Bone marrow (tissue), 2 donors: ENCODE measurements at places on chromosomes 12 and 14.

DNA sequence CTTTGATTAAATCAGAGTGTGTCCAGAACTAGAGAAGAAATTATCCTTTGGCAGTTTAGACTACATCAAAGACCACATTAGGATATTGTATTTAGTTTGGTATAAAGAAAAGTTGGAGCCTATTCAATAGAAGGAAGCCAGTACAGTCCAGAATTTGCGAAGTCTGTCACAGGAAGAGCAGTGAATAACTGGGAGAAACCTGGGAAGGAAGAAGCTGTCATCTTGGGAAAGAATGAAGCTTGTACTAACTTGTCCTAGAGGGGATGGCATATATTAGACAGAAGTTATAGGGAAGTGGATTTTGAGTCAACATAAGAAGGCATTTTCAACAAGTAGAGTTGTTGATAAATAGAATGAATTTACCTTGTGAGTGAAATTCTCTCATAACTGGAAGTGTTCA, 386.7 kb downstream of the LRIG3 start:
- DNase-seq, result no peak

DNA sequence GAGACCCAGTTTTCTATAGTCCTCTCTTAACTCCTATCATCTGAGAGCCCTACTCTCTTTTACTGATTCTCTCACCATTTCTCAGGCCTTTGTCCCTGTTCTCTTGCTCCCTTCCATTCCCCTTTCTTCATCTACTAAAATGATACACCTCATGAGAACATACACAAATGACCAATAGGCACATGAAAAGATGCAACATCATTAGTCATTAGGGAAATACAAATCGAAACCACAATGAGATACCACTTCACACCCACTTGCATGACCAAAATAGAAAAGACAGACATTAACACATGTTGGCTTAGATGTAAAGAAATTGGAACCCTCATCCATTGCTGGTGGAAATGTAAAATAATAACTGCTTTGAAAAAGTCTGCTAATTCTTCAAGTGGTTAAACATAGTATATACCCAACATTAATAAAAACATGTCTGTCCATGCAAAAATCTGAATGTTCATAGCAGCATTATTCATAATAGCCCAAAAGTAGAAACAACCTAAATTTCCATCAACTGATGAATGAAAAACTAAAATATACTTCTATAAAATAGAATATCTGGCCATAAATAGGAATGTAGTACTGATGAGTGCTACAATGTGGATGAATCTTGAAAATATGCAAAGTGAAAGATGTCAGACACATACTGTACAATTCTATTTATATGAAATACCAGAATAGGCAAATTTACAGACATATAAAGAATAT, 66.0 kb downstream of the DENND5B start:
- no peak for DNase-seq

GRCh38 chr14:31025367-31026076, at the start of gene AP4S1:
AP4S1 (plus strand) TSS chr14:31025649; CDS start chr14:31066197, 40,548 bp downstream.
- DNase-seq, result peak; percentile 42

DNA sequence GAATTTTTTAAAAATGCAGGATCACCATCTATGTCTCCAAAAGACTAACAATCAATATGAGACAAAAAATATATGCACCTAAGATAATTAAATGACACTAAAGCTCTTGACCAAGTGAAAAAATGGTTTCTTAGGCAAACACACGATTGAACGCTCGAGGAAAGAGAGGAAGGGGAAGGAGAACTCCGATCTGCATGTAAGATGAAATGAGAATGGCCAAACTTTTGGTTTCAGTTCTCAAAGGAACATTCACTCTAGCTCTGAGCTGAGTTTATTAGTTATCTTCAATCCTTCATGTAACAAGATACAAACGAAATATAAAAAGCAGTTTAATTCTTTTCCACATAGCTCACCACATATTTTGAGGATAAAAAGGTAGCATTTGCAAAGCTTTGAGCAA, 2.8 kb downstream of the DYRK4 start:
- DNase-seq, result no peak

- no peak for DNase-seq
These were observed 1.7 kb upstream of the OVCH1 start for GRCh38 chr12:29499235-29499634.

- no peak for DNase-seq
These were observed 335.6 kb downstream of the SNAPC1 start for GRCh38 chr14:62097824-62098223.

DNA sequence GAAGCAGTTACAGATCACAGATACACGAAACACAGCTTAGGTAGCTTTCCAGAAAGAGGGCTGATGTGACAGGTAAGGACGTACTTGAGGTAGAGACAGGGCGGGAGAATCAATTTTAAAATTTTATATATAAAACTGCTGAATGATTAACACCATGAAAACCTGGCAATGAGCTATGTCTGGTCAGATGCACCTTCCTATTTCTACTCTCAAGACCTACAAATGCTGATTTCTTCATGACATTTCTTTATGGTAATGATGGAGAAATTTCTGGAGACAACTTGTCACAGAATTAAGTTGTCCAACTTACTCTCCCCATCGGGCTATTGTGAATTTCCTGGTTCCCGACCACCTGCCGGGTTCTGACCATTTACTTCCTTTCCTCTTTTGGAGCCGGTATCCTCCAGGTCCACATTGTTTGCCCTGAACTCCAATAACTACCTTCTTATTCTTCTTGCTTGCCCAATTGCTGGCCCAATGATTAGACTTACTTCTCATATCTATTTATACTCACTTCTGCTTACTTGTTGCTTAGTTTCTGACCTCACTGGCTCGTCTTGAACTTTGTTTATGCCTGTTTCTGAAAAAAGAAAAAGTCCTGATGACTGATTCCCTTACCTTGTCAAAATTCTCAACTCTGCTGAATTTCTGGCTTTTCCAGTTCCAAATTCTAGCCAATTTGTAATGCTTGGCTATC, 12.8 kb upstream of the ATP2B1 start:
- DNase-seq, result peak; percentile 36

DNA sequence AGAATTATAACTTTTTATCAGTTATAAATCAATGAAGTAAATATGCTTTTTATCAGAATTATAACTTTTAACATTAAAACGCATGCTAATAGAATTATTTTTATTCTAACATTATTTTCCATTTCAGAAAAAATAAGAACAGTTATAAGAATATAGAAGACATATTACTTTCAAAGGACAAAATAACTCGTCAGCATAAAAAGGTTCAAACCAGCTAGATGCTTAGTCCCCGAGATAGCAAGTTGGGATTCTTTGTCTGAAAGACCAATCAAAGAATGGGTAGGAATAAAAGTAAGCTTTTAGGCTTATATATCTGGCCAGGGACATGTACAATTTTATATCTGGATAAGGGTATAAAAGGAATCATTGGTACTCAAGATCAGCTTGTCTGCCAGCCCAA, 66.0 kb downstream of the GPR137C start:
- DNase-seq, result no peak

GRCh38 chr12:106073179-106073578, 65.6 kb downstream of the NUAK1 start:
- DNase-seq, result no peak

DNA sequence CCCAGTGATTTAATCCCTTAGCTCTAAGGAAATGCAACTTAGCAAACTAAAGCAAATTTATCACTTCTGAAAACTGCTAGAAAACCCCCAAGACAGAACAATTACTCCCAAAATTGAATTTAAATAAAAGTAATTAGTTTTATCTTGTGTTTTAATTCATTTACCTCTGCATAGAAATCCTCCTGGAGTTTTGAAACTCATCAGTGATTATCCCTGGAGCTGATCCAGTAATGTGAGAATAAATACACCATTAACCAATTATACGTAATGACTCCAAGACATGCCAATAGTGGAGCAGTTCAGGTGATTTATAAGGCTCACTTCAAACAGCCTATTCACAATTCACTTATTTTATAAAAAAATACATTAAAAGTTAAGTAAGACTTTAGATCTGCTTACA, 855.3 kb upstream of the FLRT2 start:
- no peak for DNase-seq

DNA sequence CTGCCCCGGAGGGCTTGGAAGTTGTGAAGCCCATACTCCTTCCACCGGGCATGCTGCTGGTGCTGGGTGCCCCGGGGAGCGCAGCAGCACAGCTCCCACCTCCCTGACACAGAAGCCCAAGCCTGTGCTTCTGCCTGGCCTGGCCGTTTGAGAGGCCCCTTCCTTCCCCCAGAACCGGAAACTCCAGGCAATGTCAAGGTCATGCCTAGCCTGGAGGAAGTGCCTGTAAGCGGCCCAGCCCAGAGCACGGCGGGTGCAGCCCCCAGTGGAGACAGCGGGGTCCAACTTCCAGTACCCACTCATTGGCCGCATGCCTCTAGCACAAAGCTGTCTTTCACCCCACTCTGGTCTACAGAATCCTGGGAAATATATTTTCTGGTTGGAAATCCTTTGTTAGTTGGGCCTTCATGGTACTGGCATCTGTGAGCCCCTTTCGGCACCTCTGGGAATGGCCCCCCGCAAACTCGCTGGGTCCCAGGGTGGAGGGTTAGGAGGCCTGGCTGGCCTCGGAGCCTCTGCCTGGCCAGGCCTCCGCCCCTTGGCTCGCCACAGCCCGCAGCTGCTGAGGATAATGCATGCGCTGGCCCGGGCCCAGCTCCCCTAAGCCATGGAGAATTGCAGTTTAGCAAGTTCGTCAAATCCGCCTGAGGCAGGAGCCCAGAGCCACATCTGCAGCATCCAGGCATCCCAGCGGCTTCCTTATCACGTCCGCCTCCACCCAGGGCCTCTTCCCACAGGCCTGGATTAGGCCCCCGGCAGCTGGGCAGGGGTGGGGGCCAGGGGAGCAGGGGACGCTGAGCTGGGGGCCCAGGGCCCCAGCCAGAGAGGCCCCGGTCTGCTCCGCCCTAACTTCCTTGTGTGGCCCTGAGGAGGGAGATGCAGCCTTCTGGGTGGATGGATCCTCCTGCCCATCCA, 48.9 kb upstream of the DLK1 start:
- DNase-seq, result no peak

DNA sequence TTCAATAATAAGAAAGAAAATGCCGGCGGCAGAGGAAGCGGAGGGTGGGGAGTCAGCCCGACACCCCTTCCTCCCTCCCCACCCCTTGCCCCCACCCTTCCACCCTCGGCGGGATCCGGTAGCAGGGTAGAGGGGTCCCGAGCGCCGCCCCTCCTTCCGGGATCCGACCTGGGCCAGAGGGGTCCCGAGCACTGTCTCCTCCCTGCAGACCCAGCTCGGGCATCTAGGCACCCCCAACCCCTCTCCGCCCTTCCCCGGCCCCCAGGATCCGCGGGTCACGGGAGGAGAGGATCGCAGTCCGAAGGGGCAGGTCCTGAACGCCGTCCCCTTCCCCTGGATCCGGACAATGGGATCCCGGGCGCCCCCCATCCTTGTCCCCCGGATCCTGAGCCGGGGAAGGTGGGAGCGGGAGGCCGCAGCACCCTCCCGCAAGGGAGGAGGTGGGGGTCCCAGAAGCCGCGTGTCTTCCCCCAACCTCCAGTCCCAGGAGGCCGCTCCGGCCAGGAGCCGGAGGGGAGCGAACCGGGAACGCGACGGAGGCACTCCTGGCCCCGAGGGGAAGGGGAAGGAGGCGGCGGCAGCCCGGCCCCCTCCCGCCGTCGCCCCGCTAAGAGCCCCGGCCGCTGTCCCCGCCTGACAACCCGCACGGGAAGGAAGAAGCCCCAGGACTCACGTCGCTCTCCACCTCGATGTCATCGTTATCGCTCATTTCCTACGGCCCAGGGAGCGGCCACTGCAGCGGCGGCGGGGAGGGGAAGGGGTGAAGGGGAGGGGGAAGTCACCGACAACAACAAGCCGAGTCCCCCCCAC, 481 bp downstream of the MAX start:
- DNase-seq, result peak; percentile 18
